Activated CD4-positive, alpha-beta memory T cell treated with anti-CD3 and anti-CD28 coated beads for 36 hours (primary cell): ENCODE measurements at places on chromosomes 5 and 9. TPM values are rescaled to one million over a fixed set of nuclear protein-coding genes. Genes with fewer than 3 reads are reported as not detected.

The SPINK13 gene
- not detected for total RNA-seq

The EIF4E1B gene
- total RNA-seq = not detected

The MACIR gene
- 6.6 TPM for total RNA-seq

The TNC gene
- 1.2 TPM for total RNA-seq

The OR1L1 gene
- not detected for total RNA-seq

The MYORG gene
- 1.9 TPM for total RNA-seq

The PCDHA1 gene
- total RNA-seq = not detected

The GLDC gene
- 9.9 TPM for total RNA-seq

The AK8 gene
- 0.39 TPM for total RNA-seq

The NANS gene
- total RNA-seq = 48.4 TPM

The MVB12B gene
- total RNA-seq = 1.1 TPM

The SMIM33 gene
- 1.5 TPM for total RNA-seq

The KLF4 gene
- total RNA-seq = 0.75 TPM

The CCL27 gene
- total RNA-seq = not detected

The SLC9A3 gene
- total RNA-seq = 1.8 TPM

The PPP3R2 gene
- total RNA-seq = not detected

The ANKRD34B gene
- total RNA-seq = not detected

The GFI1B gene
- not detected for total RNA-seq

The PCDHB8 gene
- total RNA-seq = not detected

The IFNA7 gene
- not detected for total RNA-seq

The CARD9 gene
- 1.4 TPM for total RNA-seq

The ZNF879 gene
- total RNA-seq = 2.4 TPM

The ADAMTS12 gene
- total RNA-seq = not detected

The SLC6A3 gene
- not detected for total RNA-seq

The PCDH1 gene
- total RNA-seq = not detected

The KIF24 gene
- 5.6 TPM for total RNA-seq

The ACOT12 gene
- not detected for total RNA-seq

The C5orf34 gene
- 13.1 TPM for total RNA-seq
